ENCODE measurements at places on chromosomes 4 and X.

DNA sequence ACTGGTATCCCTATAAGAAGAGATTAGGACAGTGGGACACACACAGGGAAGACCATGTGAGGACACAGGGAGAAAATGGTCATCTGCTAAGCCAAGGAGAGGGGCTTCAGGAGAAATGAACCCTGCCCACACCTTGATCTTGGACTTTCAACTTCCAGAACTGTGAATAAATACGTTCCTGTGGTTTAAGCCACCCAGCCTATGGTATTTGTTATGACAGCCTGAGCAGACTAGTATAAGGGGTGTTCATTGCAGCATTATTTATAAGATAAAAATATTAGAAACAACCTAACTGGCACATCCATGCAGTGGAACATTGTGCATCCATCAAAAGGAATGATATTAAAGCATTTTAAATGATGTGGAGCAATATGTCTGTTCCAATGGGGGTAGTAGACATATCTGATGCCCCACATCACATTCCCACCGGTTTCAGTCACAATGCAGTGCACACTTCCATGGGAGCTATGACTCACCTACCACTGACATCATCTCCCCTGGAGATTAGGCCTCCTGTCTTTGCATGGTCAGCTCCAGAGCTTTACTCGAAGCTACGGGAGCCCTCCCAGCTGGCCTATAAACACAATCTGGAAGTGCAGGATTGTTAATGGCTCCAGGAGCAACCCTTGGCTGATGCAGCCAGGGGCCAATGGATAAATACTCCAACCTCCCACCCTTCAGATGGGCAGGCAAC is 38.9 kb upstream of the MAMLD1 start:
- peak; percentile 46 for DNase-seq

DNA sequence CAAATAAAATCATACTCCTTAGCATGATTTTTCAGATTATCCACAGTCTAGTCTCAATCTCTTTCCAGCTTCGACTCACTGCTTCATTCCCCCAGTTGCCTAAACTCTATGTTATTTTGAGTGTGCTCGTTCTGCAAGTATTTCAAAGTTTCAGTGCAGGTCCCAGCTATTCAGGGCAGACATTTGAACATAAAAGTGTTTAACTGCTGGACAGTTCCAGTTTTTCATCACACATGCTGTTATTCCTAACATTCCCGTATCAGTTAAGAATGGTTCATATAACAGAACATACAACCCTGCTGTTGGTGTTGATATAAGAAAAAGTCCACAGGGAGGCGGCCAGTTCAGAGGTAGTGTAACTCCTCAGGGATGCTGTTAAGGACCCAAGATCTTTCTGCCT is 113.3 kb downstream of the SLIT2 start:
- no peak for DNase-seq

GRCh38 chr4:45663003-45663402 is 460.9 kb downstream of the GABRG1 start:
- no peak for DNase-seq

DNA sequence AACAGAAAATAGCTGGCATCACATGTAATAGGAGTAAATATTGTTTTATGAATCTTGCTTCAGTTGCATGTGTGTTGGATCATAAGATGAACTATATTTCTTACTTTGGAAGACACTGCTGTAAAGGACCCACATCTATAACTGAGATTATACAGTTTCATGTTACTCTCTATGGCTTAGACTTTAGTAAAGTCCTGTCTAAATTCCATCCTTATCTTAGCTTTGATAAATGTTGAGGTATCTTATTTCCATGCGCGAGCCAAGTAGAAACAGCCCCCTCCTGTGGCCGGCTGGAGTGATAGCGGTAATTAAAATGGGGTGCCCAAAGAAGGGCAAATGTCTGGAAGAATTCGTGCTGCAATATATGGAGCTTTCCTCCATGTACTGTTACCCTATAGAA is 43.0 kb downstream of the CCDC158 start:
- no peak for DNase-seq

DNA sequence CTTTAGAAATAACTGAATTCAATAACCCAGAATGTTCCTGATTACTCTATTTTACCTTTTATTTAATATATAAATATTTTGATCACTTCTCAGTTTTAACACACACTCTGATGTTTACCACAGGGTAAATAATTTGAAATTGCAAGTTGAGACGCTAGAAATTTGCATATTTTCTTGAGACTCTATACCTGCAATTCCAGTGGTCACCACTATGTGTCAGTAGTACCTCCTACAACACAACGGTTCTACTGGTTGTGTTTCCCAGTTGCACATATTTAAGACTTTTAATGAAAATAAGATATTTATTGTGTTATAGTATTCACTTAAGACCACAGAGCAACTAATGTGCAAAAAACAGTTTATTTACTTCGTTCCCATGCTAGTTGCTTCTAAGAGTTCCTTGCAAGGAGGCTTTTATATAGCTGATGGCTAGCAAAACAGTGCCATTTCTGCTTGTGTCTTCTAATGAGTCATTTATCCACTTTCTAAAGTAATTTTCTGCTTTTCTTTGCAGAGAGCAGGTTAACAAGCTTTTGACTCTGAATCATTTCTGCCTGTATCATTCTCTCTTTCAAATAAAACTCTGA is 98.9 kb upstream of the PDLIM3 start:
- peak; percentile 21 for DNase-seq

GRCh38 chr4:7311205-7311604 is 118.9 kb downstream of the SORCS2 start:
- no peak for DNase-seq

- no peak for DNase-seq
Observed at GRCh38 chr4:106993827-106994226, 42.3 kb downstream of the DKK2 start.

DNA sequence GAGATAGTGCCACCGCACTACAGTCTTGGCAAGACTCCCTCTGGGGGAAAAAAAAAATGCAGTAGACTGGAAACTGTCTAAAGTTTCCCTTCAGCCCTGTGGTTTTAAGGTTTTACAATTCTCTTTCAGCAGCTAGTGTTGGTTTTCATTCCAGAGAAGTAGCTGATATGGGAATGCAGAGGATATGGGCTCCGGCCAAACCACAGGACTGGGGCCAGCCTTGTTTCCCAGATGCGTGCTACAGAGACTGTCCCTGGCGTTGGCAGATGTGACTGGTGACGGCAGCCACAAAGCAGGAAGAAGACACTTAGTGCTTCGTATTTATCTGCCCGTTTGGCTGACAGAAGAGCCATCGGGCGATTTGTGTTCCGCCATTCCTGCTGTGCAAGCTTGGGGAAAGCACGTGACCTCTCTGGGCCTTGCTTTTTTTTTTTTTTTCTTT is 43.2 kb downstream of the ZBTB49 start:
- DNase-seq, result peak; percentile 55

DNA sequence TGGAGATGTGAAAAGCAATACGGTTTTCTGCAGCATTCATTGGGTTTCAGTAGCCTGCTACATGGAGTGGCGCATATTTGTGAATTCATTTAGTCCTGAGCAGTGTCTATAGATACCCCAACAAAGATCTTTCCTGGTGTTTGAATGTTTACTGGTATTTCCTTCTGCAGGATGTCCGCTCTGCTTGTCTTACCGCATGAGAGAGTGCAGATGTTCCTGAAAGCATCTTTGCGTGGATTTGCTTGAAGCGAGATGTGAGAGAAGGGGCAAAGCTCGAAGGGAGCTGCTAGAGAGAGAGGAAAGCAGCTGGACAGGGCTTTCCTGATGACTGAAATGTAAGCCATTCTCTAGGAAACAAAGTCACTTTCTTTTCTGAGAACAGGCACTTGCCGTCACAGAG is 40.9 kb upstream of the GYPA start:
- DNase-seq, result no peak

DNA sequence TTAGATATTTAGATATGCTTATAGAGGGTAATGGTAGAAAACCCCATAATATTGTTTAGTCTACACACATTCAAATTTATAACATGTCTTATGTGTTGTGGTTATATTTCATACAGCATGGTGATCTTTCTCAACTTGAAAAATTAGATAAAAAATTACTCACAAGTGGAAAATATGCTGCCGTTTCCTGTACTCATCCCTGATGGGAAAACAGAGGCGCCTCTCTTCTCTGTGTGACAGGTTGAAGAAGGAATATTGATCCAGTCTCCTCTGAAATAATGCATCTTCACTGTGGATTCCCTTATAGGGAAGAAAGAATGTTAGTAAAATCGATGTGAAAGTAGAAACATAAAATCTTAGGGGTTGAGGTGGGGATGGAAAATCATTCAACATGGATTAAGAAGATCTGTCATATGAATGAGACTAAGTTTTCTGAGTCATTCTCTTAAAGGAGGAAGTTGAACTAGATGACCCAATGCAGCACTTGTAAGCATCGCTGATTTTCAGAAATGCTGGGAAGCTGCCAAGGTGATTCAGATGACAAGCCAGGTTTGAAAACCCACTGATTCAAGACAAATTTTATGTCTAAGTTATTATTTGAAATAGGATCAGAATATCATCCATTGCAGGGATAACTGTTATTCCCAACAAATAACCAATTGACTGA is 70.7 kb downstream of the ANKRD50 start:
- DNase-seq, result peak; percentile 65

DNA sequence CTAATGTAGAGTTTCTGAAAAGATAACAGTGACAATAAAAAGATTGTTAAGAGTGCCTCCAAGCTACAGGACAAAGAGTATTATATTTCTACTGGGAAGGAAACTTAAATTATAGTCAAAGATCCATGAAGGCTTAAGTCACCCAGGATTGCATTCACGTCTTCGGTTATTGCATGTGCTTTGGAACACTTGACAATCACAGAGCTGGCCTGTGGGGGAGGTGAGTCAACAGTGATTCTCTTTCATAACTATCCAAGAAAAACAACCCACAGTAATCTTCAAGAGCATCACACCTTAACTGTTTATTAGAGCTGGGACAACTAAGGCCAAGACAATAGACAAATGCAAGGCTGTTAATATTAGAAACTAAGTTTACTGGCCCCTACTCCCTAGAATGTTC is 40.3 kb downstream of the PDGFC start:
- no peak for DNase-seq

DNA sequence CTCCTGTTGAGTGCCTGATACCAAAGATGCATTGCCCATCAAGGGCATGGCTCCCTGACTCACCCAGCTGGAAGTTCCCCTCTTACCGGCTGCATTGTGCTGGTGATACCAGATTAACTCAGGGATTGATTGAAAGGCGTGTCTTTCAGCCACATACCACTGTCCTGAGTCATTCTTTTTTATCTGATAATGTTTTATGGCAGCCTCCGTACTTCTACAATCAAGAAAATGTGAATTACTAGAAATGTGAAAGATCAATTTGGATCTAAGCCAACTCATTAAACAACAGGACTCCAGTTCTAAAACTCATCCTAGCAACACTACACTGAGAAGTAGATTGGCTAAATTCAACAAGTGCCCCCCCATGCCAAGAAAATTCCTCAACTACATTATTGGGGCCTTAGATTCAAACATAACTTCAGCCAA is 40.0 kb downstream of the TXK start:
- DNase-seq, result no peak

DNA sequence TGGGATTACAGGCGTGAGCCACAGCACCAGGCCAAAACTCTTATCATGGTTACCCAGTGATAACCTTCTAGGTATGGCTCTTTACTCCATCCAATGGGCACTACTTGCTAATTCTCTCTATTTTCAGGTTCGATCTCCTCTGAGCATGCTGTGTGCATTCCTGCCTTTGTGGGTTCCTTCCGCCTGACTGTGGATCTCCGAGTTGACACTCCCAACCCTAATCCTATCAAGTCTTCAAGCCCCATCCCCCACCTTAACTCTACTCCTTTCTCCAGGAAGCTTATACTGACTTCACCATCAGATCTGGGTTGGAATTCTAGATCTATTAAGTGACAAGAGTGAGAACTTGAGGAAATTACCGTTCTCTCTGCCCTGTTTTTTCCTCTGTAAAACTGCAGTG is 64.6 kb downstream of the ZAR1 start:
- no peak for DNase-seq

DNA sequence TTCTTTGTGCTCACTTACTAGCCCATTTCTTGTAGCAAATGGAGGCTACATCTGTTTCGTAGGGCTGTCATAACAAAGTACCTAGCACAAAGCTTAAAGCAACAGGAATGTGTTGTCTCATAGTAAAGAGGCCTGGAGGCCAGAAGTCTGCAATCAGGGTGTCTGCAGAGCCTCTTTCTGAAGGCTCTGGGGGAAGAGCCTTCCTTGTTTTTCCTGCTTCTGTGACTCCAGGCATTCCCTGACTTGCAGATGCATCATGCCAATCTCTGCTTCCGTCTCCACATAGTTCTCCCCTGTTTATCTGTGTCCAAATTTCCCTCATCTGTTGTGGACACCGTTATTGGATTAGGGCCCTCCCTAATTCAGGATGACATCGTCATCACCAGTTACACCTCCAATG is 67.1 kb downstream of the SHROOM2 start:
- no peak for DNase-seq

DNA sequence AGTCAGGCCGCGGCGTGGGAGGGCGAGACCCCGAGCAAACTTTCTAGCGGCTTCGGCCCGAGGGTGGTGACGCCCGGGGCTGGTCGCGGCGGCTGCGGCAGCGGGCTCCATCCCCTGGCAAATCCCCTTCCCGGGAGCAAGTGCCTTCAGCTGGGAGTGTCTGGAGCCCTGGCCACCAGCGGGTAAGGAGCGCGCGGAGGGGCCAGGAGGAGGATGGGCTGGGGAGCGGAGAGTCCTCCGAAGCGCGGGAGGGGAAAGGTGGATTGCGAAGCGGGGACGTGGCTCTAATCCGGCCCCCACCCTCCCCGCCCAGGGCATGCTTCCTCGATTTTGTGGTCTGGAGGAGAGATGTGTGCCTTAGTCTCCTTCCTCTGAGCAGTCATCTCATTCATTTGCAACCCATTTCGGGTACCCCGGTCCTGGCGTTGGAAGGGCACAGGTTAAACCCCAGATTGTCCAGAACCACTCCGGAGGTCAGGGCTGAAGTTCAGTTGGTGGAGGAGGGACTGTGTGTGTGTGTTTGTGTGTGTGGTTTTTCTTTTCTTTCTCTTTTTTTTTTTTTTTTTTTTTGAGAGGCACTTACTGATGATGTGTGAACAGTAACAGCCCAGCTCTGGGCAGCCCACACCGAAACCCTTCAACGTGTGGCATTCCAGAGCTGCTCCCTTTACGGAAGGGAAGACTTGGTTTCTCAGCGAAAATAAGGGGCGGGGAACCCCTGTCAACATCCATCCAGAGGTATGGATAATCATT is 516 bp downstream of the SGMS2 start:
- no peak for DNase-seq

- no peak for DNase-seq
Observed at GRCh38 chr4:162952232-162952631, 214.5 kb downstream of the NAF1 start.

DNA sequence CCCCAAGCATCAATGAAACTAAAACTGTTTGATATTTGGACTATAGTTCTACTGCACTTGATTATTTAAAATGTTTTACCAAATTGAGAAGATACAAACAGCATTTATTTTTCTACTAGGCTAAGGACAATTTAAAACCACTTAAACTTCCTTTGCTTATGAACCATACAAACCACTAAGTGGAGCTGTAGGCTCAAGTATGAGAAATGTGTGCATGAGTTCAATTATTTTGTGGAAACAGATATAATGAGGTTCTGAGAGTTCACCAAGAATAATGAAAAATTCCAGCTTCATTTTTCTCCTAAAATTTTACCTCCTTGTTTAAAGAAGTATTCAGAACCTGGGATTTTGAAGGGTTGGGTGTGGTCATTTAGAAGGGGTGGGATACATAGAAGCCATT is 63.1 kb downstream of the SERPINA7 start:
- no peak for DNase-seq

All from HFF-Myc (cell line).